ENCODE measurements at places on chromosomes 2 and 18. TPM values are rescaled to one million over a fixed set of nuclear protein-coding genes. Genes with fewer than 3 reads are reported as not detected.

The MYCN gene
- 0.81 TPM for total RNA-seq

The CIB4 gene
- not detected for total RNA-seq

The CKAP2L gene
- total RNA-seq = not detected

The STAM2 gene
- total RNA-seq = 54.6 TPM

The ELOA2 gene
- not detected for total RNA-seq

The CABYR gene
- total RNA-seq = 6.1 TPM

The SAG gene
- total RNA-seq = not detected

The TMEM214 gene
- total RNA-seq = 68.2 TPM

The ZNG1B gene
- 34.1 TPM for total RNA-seq

The KLHL30 gene
- 18.3 TPM for total RNA-seq

The GULP1 gene
- total RNA-seq = 64.0 TPM

The GALNT3 gene
- total RNA-seq = 3.5 TPM

The CCDC74B gene
- total RNA-seq = 12.4 TPM

The LYG2 gene
- not detected for total RNA-seq

The FKBP1B gene
- 7.3 TPM for total RNA-seq

The NAT8 gene
- not detected for total RNA-seq

The HS6ST1 gene
- total RNA-seq = 21.8 TPM

The ANKRD30B gene
- not detected for total RNA-seq

The RAX gene
- not detected for total RNA-seq

The DHRS9 gene
- total RNA-seq = 0.95 TPM

The CHRNA1 gene
- not detected for total RNA-seq

The CNDP1 gene
- not detected for total RNA-seq

The RESP18 gene
- not detected for total RNA-seq

The SEMA4F gene
- 27.6 TPM for total RNA-seq

The TNS1 gene
- 2,296 TPM for total RNA-seq

The DPP4 gene
- 2.1 TPM for total RNA-seq

The CENPA gene
- not detected for total RNA-seq

The RBM45 gene
- 18.3 TPM for total RNA-seq

The TUBA4B gene
- not detected for total RNA-seq

The SLC9A4 gene
- total RNA-seq = not detected

The ARMC9 gene
- total RNA-seq = 103 TPM

The CGREF1 gene
- 19.8 TPM for total RNA-seq

The PLCD4 gene
- total RNA-seq = 1.6 TPM

The FABP1 gene
- not detected for total RNA-seq

The SETBP1 gene
- 39.3 TPM for total RNA-seq

The MAP4K4 gene
- 60.1 TPM for total RNA-seq

Data from thoracic aorta (tissue), 2 donors.